ENCODE measurements at places on chromosomes 3 and 15.

GRCh38 chr3:10816019-10816862, at the start of gene SLC6A11:
Gene SLC6A11, plus strand, starts transcription at chr3:10816228. Its CDS starts 38 bp downstream, at chr3:10816266.
- no peak for DNase-seq

- no peak for DNase-seq
Observed at GRCh38 chr3:13853978-13854296, 25.9 kb downstream of the WNT7A start.

DNA sequence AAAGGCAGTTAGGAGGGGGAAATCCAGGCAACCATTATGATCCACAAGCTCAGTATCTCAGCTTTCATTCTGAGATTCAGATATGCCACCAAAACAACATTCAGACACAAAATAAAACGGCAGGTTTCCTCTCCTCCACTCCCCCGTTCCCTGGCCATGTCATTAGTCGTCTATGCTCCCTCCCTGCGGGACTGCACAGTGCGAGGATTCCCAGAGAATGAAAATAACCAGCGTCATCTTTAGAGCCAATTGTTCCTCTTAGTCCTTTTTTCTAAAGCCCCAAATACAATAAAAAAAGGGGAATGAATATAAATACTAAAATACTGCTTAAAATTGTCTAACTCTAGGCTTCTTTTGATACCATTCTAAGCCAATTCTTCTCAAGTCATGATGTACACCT, 7.8 kb upstream of the SLCO3A1 start:
- no peak for DNase-seq

DNA sequence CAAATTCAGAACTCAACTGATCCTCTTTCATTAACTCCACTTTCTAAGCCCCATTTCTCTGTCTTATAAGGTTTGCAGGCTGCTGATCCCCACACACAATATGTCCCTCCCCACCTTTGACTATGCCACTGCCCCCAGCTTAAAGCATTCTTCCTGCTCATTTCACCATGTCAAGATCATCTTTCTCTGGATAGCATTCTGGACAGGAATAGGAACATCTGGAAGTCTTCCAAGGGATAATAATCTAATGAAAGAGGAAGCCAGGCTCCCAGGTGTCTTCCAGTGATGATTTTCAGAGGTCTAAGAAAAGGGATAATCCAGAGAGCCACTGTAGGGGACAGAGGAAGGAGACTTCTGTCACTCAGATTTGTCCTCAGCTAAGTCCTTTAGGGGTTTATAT, 54.6 kb upstream of the GALNT15 start:
- no peak for DNase-seq

GRCh38 chr15:65819563-65819960, 27.5 kb upstream of the DENND4A start:
- DNase-seq: no peak

DNA sequence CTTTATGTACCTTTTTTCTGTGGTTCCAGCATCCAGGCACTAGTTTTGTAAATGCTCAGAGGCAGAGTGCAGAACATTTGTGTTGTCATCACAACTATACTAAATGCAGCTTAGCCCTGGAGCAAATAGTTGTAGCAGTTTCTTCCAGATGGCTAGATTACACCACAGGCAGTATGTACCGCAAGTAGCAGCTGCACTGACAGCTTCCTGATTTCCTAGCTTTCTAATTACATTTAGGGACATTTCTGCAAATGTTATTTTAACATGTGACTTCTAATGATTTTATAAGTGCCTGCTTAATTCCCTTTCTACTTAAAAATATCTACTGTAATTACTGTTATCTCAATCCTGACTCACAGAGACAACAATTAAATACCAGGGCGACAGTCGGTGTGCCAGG, 106.5 kb downstream of the NR2E3 start:
- DNase-seq: no peak

DNA sequence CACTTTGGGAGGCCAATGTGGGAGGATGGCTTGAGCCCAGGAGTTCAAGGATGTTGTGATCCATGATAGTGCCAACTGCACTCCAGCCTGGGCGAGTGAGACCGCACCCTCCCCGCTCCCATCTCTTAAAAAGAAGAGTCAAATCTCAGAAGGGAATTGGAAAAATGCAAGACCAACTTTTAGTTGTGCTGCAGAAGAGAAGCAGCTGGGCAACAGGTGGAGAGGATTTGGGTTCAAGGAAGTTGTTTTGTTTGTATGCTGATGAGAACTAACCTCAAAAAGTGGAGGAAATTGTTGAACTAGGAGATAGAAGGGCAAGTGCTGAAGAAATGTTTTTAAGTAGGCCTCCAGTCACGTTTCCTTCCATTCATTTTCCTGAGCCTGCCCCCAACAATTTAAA, 12.8 kb upstream of the PDCD7 start:
- DNase-seq: no peak

GRCh38 chr15:91953432-91953831, 99.9 kb downstream of the SLCO3A1 start:
- DNase-seq: no peak

- no peak for DNase-seq
Observed at GRCh38 chr3:100179692-100180349, 65.5 kb upstream of the FILIP1L start.

DNA sequence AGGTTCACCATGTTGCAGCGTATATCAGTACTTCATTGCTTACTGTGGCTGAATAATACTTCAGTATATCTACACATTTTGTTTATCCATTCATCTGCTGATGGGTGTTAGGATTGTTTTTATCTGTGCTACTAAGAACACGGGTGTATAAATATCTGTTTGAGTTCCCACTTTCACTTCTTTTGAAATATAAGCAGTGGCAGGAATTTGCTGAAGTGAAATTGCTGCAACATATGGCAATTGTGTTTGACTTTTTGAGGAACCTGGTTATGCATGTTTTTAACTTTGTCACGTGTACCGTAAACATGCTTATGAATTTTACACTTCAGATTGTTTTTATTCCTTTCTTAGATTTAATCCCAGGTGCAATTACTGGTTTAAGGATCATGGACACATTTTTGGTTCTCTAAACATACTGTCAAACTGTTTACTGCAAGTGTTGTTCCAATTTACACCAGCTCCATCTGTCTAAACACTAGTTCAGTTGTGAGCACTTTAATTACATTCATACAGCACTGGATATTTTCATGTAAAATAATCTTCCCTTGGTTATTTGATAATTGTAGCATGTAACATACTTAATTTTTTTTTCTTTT, 23.1 kb downstream of the TRAK1 start:
- no peak for DNase-seq

- no peak for DNase-seq
Observed at GRCh38 chr3:5022966-5023776, 43.9 kb downstream of the BHLHE40 start.

DNA sequence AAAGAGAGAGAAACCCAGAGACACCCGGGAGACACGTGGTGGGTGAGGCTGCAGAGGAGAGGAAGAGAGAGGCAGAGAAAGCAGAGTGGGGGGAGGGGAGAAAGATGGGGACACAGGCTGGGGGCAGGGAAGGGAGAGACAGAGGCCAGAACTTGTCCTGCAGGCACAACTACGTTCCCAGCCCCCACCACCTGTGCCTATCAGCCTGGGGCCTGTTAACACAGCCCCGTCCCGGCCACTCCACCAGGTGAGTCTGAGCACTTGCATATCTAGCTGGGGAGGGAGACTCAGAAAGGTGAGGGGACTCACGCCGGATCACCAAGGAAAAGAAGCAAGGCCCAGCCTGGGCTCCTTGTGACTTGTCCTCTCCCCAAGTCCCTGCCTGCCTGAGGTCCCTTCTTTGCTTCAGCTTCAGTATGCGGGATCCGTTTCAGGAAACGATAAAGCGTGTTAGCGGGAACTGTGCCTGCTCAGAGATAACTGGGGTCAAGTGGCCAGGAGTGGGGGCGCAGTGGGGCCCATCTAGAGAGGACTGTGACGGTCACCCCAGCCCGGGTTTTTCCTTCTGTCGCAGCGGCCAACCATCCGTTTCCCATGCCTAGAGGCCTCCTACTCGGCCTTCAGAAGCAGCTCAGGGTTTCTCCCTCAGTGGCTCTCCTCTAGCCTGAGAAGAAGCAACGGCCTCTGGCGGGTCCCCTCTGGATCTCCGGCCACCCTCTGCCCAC, 10.3 kb downstream of the LINGO1 start:
- DNase-seq: no peak

DNA sequence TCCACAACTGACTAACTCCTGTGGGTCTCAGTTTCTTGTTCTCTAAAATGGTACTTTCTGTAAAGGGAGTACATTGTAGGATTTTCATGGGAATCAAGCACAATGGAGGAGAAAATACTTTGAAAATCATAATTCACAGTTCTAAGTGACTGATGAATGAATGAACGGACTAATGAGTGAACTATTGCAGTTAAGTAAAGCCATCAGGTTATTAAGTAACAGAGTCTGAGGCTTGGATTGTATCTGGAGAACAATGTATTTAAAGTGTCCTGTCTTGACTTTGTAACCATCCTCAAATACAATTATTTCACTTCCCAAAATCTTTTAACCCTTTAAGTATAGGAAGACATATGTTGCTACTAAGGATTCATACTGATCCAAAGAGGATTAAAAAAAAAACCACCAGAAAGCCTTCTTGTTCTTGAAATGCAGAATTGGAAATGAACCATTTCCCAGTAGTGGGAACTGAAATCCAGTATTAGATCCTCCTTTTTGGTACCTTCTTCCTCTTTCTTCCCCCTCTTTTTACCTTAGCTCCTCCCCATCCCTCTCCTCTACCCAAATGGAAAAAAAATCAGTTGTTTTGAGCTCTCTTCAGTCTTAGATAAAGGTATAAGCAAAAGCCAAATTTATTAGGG, 13.2 kb upstream of the BCL6 start:
- no peak for DNase-seq

GRCh38 chr3:94063496-94064119, 747 bp downstream of the NSUN3 start:
- no peak for DNase-seq

GRCh38 chr15:99359769-99360168, 108.5 kb downstream of the LRRC28 start:
- no peak for DNase-seq

DNA sequence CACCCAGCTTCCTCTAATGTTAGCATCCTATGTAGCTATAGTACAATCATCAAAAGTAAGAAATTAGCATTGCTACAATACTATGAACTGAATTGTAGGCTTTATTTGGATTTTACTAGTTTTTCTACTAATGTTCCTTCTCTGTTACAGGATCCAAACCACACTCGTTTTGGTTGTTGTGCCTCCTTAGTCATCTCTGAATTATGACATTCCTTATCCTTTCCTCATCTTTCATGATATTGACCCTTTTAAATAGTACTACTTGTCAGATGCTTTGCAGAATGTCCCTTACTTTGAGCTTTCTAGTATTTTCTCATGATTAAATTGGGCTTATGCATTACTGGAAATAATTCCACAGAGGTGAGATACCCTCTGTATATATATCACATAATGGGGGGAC, 265.4 kb downstream of the VPS13C start:
- no peak for DNase-seq

Measured in activated CD4-positive, alpha-beta T cell treated with anti-CD3 and anti-CD28 coated beads for 4 hours (primary cell).